Stimulated activated CD4-positive, alpha-beta T cell treated with anti-CD3 and anti-CD28 coated beads, Interleukin-1b, Interleukin-23, amount 100 ng/mL, for 1 hour (primary cell): ENCODE measurements at places on chromosomes 5 and 9.

DNA sequence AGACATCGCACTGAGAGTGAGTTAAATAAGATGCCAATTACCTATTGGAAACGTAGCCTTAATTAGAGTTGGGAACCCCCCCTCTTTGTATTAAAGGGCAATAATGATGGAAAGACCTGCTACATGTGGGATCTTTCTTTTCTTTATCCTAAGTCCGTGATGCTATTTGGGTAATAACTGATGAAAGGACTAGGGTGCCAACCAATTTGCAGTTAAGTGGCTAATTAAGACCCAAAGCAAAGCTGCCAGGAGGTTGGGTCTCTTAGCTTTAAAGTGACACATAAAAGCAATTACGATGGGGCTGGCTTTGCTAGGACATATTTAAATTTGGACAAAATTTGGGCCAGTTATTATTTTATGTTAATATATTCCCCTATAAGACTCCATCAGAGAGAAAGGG lies 728.8 kb downstream of the NR2F1-AS1 start:
- no peak for DNase-seq

DNA sequence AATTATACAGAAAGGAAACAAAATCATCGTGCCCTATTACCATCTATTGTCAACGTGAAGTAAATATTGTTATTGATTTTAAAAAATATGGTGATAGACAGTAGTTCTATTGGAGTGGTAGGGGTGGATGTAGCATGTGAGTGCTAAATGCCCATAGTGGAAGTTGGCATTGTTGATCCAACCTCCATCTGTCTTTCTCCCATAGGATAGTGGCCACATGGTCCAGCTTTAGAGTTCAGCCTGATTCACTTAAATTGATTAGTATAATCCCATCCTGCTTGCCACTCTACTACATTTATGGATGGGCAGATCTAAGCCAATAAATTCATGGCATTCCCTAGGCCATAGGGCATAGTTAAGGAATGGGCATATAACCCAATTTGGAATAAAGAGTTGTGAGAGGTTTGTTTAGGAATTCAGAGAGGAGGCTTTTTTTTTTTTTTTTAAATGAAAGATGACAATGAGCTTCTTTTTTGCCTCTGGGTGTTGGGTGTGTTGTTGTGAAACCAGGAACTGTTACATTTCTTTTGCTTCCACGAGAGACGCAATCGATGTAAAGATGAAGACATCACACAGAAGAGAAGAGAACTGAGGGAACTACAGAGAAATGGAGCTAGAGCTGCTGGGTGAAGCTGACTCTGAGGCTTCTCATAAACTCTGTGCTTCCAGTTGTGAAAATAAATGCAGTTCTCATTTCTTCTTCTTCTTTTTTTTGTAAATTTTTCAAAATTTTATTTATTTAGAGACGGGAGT lies 12.5 kb upstream of the CHD1 start:
- DNase-seq = no peak

GRCh38 chr9:133505186-133505830 lies 19.5 kb downstream of the MYMK start:
- no peak for DNase-seq

- DNase-seq = no peak
These were observed 26.2 kb upstream of the IRX4 start for GRCh38 chr5:1908931-1909330.

- no peak for DNase-seq
These were observed 73.9 kb downstream of the MVB12B start for GRCh38 chr9:126400571-126400970.

- DNase-seq = no peak
These were observed 104.9 kb upstream of the CDH10 start for GRCh38 chr5:24749701-24750100.

DNA sequence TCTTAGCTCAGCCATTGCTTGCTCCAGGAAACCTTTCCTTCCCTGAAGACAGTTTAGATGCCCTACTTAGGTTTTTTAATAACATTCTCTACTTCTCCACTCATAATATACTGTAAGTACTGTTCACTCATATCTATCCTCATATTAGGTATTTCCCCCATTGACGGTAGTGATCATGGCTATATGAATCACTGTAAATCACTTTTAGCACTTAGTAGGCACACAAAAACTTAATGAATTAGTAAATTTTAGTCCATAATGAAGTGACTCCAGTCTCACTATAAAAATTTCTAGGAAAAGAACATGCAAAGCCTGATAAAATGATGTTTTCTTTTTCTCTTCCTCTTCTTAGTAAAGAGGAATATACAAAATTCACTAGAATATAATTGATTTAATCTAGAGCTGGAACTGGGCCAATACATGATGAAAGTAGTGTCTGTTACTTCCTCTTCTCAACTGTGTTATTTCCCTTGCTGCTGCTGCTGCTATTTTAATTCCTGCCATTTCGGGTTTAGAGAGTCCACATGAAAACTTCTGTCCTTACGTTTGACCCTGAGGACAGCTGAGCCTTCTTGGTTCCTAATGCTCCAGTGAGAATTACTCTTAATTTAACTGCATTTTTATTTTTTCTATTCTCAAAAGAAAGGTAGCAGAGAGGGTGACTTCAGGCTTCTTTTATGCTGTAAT lies 73.5 kb downstream of the LNPEP start:
- no peak for DNase-seq

GRCh38 chr5:33332804-33333203 lies 108.0 kb upstream of the TARS1 start:
- DNase-seq = no peak

DNA sequence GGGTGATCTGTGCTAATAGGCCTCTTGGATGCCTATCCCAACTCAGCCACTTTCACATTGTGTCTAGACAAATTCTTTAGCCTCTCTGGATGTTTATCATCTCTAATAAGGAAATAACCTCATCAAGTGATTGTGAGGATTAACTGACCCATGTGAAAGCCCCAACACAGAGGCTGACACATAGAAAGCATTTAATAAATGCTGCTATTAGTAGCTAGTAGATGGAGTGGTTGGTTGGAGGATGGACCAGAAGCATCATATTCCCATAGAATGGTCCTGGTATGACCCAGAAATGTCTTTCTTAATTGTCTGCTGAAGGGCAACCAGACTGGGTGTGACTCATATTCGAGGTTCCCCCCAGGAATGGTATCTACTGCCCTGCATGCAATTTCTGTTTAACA lies 124.4 kb downstream of the PIK3R1 start:
- no peak for DNase-seq

DNA sequence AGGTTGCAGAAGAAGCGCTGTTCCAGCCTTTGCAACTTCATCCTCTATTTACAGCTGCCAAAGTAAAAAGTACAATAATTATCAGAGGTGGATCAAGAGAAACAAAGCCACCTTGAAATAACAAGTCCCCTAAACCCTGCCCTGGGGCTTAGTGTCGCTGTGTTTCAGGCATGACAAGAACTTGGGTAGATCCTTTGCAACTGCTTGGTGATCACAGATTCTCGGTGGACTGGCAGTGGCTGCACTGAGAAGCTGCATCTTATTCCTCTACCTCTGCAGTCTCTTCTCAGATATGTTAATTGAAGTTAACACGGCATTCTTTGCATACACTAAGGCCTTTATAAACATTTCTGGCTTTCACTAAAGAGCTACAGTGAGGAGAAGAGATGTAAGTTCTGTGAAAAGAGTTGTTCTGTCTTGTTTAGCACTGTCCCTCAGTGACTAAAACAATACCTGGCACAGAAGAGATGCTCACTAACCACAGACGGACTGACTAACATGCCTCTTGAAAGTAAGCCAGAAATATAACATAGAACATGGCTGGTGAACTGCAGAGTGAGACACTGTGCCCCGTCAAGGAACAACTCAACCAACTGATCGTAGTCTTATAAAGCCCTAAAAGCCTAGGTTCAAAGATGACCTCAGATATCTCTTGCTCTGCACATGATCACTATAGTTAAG lies 144.2 kb downstream of the MLLT3 start:
- DNase-seq = no peak

- DNase-seq = no peak
These were observed 72.1 kb downstream of the FEM1C start for GRCh38 chr5:115472271-115473025.

GRCh38 chr5:138369261-138369660 lies 16.8 kb downstream of the KDM3B start:
- no peak for DNase-seq

DNA sequence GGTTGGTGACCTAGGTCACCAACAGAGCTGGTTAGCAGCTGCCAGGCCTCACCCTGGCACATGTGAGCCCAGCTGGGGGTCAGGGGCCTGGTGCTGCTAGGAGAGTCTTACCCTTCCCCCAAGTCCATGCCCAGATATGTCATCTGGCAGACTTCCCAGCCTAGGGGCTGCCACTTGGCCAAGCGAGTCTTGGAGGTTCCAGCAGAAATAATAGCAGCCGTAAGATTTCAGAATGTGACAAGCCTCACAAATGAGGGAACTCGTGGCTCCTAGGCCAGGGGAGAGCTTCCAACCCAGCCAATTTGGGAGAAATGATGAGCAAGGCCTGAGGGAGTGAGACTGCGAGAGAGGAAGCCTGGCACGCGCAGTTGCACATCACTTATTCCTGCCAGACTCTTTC lies 11.1 kb downstream of the URM1 start:
- no peak for DNase-seq

DNA sequence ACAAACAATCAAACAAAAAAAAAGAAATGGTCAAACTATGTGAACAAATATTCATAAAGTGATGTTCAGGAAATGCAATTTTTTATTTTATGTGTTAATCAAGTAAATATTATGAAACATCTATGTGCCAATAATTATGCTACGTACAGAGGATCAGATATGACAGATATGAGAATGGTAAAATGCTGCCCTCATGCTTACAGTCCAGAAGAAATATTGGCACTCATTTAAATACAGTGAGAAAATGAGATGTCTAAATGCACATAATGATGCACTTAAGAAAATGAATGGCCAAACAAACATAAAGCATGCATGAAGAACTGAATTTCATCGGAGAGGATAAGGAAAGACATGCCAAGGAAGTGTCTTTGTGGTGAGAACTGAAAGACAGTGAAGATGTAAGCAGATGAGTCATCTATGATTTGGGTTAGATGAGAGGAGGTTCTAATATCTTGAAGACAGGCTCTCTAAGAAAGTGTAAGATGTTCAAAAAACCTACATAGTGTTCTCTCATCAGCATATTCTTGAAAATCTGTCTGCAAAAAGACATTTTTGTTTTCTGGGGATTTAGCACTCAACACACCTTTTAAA lies 1231.1 kb upstream of the ACO1 start:
- DNase-seq = no peak
